Chondrocyte (in vitro differentiated cells): ENCODE measurements at places on chromosomes 5 and 9. TPM values are rescaled to one million over a fixed set of nuclear protein-coding genes. Genes with fewer than 3 reads are reported as not detected.

The MLANA gene
- total RNA-seq, result not detected in 3 replicates

The FST gene
- total RNA-seq, result 4.8 to 5.6 TPM (median 4.9 TPM) in 3 replicates

The HTR1A gene
- total RNA-seq, result not detected in 3 replicates

- no peak overlapping the region for H3K27ac ChIP-seq
- no peak overlapping the region for H3K4me3 ChIP-seq
- no peak for DNase-seq
- H3K4me1 ChIP-seq, result no peaks in the 10 kb centered on the region
Measured at GRCh38 chr9:1120500-1121165, 70.5 kb downstream of the DMRT2 start.

- H3K27me3 ChIP-seq, result no peaks in the 10 kb centered on the region
- H3K4me1 ChIP-seq, result peaks cover 22% of the 10 kb centered on the region
- H3K36me3 ChIP-seq, result peaks cover 25% of the 10 kb centered on the region
- no peak for DNase-seq
- peak overlapping the region; percentile 67 for H3K27ac ChIP-seq
Measured at GRCh38 chr9:33068991-33069390, 7.5 kb downstream of the SMU1 start.
